ENCODE measurements at places on chromosomes 5 and 9.
A peak's percentile ranks its signal among the peaks of the same experiment; 100 is the strongest.

DNA sequence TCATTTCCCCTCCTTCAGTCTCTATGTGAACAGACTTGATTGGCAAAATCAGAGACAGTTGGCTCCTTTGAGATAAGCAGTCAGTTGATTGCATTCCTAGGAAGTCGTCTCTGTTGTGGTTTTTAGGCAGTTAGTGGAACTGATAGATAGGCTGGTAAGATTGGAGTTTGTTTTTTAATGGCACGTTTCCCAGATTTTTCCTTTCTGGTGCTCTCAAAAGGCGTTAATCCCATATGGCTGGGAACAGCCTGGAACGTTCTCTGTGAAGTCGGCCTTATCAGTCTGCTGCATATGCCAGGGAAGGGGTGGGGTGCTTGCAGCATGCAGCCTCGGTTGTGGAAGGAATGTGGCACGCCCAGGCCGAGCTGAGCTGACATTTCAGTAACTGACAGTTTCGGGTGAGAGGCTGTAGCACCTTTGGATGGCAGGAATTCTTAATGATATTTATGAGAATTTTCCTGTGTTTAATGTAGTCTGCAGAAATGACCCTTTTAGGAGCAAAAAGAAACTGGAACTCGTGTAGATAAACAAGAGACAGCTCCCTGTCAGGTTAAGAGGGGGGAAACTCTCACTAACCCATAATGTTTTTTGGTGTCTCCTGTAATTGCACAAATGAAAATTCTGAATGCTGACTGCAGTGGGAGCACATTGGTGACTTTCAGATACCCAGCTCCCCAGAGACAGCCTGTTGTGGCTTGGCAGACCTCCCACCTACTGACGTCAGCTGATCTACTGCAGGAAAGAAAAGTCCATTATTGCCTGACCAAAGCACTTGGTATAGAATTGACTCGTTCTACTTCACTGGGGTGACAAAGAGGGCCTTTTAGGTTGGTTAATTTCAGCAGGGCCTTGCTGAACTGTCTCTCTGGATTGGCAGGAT lies 6.3 kb downstream of the SPTAN1 start:
- DNase-seq, result peak; percentile 45

DNA sequence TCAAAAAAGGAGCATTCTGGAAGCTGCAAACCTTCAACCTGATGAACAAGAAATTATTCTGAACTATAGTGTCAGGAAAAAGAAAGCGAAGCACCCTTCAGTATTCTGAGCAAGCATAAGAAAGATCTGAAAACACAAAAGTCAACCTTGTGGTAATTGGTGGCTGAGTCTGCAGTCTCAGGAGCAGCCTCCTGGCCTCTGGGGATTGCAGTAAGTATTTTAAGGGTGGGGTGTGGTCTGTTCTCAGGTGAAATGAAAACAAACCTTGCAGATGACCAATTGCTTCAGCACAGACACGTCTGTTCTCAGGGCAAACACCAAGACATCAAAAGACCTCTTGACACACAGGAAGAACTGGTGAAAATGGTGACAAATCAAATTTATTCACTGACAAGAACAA lies 147.8 kb upstream of the RAPGEF1 start:
- DNase-seq, result no peak

GRCh38 chr9:124438091-124438490 lies 12.2 kb upstream of the ADGRD2 start:
- DNase-seq, result no peak

GRCh38 chr5:71923755-71924154 lies 183.5 kb upstream of the MAP1B start:
- no peak for DNase-seq

DNA sequence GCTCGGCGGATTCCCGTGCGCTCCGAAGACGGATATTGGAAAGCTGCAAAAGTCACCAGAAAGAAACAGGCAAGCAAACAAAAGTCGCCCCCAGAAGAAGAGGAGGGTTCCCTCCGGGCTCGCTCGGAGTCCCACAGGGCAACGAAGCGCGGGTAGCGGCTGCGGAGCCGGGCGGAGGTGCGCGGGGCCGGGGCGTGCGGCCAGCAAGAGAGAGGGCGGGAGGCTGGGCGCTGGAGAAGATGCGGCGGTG lies at the start of gene FBN2:
FBN2 (minus strand) TSS at position 246 of the 250 bp plus-strand sequence. CDS start 642 bp downstream, outside the sequence.
- no peak for DNase-seq

- no peak for DNase-seq
Observed at GRCh38 chr5:77394064-77394715, 97.9 kb downstream of the WDR41 start.

DNA sequence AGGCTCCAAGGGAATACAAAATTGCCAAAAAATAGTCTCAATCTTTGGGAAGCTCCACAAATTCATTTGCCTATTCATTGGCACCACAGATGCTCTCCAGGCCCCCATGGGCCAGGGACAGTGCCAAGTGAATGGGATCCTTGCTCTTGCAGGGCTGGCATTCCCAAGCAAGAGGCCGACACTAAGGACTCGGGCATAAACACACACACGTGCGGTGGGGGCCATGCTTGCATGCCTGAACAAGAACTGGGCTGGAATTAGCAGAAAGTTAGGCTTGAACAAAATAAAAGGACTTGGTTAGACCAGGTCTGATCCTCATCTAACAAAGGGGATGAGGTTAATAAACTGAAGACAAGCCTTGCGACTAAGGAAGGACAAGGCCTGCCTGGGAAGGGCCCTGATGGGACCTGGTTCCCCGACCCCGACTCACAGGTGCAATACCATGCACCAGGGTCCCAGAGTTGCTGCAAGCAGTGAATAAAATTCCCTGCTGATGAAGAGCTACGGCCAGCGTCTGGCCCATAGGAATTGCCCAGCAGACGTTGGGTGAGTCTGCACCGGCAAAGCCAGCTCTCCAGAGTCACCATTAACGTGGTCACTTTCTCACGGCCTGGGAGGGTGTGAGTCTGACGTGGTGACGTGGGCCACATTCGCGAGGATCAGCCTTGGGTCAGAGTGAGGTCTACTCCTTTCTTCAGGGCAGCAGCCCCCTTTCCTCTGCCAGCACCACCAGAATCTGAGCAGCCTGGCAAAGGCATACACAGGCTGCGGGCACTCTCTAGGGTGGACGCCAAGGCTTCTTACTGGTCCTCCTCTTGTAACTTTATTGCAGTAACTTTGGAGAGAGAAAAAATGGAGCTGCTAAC lies 77.4 kb upstream of the FCN1 start:
- no peak for DNase-seq

GRCh38 chr5:67879620-67880510 lies 335.7 kb upstream of the PIK3R1 start:
- DNase-seq, result no peak

DNA sequence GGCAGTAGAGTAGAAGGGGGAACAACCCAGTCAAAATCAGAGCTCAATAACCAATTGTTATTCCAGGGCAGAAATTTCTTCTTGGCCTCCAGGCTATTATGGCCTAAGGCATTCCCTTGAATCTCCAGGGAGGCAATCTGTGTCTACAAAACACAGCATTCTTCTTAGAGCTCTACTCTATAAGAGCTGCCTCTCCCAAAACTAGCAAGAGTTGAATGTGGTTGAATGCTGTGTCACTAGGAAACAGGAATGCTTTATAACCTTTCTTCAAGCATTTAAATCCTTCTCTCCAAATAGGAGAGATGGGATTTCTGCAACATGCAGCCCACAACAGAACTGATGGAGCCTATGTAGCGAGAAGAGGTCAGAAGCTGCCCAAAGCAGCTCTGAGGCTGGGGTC lies 97.1 kb upstream of the APC start:
- DNase-seq, result no peak

- no peak for DNase-seq
Observed at GRCh38 chr5:128252756-128253155, 169.2 kb downstream of the SLC12A2 start.

- DNase-seq, result no peak
Observed at GRCh38 chr9:136336156-136336870, 9.0 kb downstream of the GPSM1 start.

DNA sequence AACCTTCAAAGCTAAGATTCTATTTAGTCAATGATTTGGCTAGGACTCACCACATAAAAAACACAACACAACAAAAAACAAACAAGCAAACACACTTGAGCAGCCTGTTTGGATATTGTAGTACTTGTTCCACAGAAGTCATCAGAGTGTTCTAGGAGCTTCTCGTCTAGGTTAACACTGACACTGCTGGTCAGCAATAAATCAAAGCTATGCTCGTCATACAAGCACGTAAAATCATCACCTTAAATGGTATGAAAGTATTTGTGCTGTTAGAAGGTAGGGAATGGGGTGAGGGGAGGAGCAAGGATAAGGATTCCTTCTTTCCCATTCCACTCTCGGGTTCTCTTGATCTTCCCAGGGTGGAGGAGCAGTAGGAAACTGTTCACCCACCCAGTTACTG lies 88.0 kb downstream of the ARL15 start:
- DNase-seq, result no peak

DNA sequence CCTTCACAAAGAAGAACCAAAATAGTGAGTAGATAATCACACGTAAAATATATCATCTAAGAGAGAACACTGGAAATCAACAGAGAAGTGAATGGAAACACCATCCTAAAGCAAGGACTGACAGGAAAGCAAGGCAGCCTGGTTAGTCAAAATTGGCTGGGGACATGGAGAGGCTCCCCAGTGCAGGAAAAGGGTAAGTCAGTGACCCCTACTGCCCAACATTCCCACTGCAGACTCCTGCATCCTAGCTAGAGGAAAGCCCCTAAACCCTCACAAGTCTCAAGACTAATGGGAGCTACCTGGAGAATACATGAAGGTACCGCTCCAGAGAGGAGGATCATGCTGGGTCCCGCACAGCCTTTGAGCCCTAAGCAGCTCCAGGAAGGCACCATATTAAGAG lies 60.1 kb downstream of the ZDHHC21 start:
- no peak for DNase-seq

- peak; percentile 38 for DNase-seq
Observed at GRCh38 chr5:17216176-17216973, 1.1 kb upstream of the BASP1 start.

DNA sequence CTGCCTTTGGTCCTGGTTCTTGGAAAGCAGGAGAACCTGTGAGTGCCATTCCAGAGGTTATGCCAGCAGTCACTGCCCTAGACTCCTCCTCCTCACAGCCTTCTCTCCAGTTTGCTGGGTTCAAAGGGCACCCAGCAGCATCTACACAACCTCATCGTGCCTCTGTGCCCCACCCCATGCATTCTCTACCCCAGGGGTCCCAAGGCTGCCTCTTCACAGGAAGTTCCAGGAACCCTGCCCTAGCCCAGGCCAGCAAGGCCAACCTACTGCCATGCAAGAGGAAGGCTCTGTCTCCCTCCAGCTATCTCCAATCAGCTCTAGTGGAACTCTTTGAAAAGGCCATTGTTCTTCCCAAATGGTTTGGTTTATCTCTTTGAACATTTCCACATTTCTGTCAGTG lies 21.2 kb downstream of the ENC1 start:
- DNase-seq, result no peak

DNA sequence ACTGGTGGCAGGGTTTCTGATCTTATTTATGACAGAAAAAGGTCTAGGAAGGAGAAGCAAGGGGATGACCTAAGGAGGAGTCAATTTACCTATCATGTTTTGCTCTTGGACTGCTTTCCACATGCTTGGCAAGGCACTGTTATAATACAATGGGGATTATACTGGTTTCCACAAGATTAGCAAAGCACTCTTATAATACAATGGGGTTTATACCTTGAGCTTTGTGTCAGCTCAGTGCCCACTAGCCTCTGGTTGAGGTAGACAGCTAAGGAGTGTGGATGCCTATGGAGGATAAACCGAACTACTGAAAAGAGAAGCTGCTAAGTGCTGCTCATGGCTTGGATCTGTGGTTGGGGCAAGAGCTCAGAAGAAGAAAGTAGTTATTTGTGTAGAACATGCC lies 68.7 kb downstream of the MRPS27 start:
- DNase-seq, result no peak

DNA sequence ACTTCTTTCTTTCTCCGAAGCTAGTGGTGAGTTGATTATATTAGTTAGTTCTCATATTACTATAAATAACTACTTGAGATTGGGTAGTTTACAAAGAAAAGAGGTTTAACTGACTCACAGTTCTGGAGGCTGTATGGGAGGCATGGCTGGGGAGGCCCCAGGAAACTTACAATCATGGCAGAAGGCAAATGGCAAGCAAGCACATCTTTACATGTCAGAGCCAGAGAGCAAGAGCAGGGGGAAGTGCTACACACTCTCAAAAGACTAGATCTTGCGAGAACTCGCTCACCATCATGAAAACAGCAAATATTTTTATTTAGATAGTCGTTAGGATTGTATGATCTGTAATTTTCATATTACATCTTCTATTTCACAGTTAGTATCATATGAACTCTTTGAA lies 711.2 kb downstream of the PTPRD start:
- DNase-seq, result no peak

- DNase-seq, result no peak
Observed at GRCh38 chr5:94243612-94244011, 374.8 kb downstream of the KIAA0825 start.

- peak; percentile 76 for DNase-seq
Observed at GRCh38 chr5:75049456-75050351, 2.7 kb downstream of the GCNT4 start.

DNA sequence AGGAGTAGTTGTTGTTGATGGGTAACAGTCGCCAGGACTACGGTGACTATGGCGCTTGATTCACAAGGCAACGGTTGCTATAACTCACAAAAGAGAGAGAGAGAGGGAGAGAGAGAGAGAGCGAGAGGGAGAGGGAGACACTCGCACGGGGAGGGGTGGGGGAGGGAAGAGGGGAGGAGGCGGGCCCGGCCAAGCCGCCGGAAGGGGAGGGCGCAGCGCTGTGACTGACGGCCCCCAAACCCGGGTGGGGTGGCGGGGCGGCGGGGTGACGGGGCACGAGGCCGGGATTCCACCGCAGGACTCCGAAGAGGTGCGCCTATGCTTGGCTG lies at the start of gene RFX3:
RFX3 (minus strand) TSS at position 166 of the 329 bp plus-strand sequence. CDS start 130,413 bp downstream, outside the sequence.
- DNase-seq, result peak; percentile 98

DNA sequence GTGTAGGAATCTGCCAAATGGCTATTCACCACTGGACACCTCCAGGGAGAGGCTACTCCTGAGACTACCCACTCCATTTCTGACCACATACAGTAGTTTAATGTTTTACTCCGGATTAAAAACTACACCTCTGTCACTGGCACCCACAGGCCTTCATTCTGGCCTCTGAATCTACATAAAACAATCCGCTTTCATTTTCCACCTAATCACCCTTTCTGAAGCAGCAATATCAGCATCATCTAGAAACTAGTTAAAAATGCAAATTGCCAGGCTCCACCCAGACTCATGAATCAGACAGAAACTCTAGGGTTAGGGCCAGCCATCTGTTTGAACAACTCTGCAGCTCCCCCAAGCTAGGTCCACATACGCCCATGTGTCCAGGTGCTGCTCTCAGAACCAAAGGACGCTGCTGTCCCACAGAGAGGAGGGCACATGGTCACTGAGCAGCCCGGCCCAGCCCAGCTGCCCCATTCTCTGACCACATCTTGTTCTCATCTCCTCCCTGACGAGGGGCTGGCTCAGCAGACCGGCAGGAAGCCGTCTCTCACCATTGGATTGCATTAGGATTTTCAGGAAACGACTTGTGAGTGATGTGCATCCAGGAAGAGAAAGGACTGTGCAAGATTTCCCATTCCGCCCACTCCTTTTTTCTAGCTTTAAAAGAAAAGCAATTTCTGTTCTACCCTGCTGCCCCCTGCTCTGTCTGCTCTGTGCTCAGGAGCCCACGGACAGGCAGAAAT lies 34.7 kb downstream of the ADAM19 start:
- peak; percentile 68 for DNase-seq
